ENCODE measurements at places on chromosomes 3 and 15.

DNA sequence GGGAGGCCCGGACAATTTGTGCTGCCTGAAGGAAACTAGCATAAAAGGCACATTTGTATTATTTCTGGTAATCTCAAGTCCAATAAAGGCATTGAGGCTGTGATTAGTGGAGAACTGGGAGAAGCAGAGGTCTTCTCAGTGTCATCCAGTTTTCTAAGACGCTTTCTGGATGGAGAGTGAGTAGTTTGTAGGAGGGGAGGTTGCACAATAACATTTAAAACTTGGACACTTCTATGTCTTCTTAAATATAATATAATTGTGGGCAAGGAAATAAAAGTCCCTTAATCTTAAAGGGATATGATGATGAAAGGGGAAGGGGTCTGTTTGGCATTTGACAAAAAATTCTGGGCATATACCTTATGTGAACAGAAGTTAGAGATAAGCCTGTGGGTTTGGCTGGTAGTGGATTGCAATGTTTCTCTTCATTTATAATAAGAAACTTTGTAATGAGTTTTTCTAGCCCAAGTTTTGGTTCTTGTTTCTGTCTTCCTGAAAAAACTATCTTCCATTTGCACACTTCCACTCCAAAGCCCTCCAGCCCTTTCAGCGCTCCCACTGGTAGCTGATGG lies 291.6 kb upstream of the TGFBR2 start:
- DNase-seq: no peak

DNA sequence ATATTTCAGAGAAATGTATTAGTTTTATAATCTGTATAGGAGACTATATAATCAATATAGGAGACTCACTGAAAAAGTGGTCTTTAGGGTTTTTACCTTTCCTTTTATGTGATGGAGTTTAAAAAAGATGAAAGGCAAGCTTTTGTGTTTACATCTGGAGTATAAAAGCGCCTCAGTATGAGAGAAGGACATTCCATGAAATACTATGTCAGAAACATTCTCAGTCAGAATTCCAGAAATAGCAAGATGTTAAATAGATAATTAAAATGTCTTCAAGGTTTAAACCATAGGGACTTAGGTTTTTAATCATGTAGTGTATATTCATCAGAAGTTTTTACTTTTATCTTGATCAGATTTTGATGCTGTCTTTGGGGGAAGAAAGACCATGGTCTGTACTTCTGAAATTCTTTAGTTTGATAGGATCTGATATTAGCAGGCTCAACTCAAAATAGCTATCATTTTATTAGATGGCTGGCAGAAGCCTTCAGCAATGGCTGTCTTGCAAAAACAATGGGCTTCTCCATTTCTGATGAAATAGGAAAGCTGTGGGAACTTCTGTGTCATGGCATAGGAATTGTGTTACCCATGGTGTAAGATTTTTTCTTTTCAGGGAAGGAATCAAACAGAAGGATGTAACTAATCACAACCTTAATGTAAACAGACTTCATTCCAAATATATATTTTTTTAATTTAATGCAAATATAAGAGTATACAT lies 209.6 kb upstream of the PLSCR5 start:
- no peak for DNase-seq

GRCh38 chr3:115169808-115170207 lies 22.7 kb upstream of the ZBTB20 start:
- no peak for DNase-seq

GRCh38 chr3:10195366-10196089 lies 30.8 kb downstream of the IRAK2 start:
- no peak for DNase-seq

GRCh38 chr3:187957582-187957981 lies 196.4 kb upstream of the LPP start:
- DNase-seq: no peak

DNA sequence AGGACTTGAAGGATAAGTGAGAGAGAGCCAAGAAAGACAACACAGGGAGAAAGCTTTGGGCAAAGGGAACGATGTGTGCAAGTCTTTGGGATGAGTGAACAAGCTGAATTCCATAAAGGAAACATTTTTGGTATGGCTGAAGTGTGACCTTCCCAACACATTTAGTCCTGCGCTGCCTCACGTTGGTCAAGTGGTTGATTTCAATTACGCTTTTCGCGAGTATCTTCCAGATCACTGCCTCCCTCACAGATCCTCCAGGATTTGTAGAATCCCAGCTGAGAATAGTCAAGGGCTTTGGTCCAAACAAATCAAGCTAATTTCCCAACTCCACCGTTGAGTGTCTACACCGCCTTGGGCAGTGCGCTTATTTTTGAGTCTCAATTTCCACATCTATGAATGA lies 338.4 kb upstream of the ADAMTS9 start:
- no peak for DNase-seq

DNA sequence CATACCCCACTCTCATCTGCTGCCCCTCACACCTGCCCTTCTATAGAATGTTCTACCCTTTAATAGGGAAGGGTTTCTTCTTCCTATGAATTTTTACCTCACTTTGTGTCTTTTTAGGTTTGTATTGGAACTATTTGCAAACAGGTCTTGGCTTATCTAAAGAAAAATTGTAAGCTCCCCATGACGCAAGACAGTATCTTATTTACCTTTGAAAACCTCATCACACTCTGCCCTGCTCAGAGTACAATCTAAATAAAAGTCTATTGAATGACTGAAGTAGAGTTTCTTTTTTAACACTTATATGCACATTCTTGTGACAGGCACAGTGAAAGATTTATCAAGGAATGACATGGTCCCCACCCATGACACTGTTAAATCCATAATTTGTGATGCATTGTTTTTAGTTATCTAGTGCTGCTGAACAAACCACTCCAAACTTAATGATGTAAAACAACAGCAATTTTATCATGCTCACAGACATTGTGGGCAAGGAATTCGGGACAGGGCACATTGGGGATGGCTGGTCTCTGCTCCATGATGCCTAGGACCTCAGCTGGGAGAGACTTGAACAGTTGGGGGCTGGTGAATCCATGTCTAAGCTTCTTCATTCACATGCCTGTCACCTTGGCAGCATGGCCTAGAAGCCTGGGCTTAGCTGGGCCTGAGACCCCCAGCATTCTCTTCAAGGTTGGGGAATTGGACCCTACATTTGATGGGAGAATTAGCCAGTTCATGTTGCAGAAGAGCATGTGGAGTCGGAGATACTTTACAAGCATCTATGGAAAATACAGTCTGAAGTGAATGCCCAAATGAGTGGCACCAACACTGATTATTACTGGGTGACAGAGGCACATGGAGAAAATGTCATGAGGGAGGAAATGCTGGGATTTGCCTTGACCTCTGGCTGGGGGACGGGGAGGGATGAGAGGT lies 252.2 kb upstream of the CTDSPL start:
- DNase-seq: no peak

DNA sequence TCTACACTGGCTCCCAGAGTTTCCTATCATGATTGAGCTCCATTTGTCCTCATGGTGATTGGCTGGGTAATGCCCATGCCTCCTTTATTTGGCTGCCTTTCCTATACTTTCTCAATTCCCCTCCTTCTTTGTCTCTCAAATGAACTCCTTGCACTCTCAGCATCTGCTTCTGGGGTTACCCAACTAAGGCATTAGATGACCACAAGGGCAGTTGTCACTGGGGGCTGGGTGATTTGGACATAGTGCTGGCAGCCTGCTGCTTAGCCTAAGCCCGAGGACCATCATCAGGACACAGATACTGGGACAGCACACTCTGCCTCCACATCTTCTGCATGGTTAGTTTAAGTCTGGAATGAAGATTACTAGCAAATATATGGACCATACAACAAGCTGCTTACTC lies 49.2 kb upstream of the LRRFIP2 start:
- DNase-seq: no peak

GRCh38 chr15:78597583-78597982 lies 23.2 kb downstream of the CHRNA3 start:
- DNase-seq: no peak

DNA sequence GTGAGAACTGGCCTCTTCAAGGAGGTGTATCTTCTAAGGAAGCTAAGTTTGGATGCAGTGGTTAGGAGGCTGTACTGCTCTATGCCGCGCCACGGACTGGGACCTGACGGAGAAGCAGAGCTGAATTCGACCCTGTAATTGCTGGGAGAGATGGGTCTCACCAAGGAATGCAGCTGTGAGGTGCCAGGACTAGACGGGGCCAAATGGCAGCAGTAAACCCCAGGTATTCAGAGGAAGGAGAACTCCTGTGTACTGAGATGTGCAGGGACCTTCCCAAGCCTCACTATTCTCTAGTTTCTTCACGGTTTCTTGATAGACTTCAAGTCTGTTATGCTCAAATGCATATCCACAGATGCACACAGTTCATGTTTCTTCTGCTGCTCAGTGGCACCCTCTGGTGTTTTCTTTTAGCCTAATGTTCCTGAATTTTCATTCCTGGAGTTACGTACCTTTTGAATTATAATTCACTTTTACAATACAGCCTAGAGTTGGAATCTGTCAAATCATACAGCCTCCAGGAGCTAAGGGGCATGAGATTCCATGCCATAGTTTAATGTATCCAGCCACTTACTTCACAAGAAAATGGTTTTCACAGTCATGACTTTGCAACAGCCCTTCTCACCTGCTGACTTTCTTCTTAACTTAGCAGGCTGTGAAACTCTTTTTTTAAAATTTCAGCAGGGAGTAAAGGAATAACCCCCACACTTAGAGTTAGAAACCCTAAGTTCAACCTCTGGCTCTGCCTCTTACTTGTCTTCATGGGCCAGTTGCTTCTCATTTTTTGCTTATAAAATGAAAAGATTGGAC lies 61.8 kb downstream of the GLDN start:
- DNase-seq: peak; percentile 23

DNA sequence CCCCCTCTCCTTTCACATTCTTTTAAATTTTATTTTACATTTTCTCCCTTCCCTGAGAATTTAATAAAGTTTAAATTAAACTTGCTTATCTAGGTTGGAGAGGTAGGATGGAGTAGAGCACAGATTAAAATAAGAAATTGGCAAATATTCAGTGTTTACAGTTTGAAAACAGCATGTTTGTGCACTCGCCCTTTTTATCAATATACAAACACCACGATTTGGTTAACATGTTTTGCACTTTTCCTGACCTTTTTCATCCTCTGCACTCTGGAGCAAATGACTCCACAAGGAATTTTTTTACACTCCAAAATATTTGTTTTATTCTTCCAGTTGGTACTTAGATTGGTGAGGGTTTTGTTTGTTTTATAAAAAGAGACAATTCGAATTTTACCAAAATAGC lies 87.1 kb downstream of the DUT start:
- no peak for DNase-seq

DNA sequence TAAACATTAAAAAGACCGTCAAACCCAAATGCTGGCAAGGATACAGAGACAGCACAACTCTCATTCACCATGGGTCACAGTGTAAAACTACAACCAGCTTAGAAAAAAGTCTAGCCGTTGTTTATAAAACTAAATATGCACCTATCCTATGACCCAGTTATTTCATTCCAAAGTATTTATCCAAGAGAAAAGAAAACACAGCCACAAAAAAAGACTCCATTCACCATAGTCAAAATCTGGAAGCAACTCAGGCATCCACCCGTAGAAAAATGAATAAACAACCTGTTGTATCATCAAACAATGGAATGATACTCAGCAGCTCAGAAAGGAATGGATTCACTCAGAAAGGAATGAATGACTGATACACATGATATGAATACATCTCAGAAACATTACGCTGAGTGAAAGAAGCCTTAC lies 28.6 kb downstream of the PLD1 start:
- no peak for DNase-seq

GRCh38 chr3:172241405-172241804 lies 202.0 kb downstream of the FNDC3B start:
- no peak for DNase-seq

DNA sequence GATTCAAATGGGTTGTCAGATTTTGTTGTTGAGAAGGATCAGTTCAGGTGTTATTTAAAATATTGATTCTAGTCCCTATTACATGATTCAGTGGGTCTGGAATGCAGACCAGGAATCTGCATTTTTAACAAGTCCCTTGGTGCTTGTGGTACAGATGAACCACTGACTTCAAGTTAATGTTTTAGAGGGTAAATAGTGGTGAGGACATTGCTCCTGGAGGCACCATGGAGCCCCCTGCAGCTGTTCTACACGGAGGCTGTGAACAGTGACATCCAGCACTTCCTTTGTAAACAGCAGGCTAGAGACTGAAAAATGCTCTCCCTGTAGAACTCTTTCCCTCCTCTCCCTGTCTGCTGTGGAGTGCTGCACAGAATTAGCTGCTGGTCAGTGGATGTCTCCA lies 4.8 kb upstream of the FSIP1 start:
- DNase-seq: peak; percentile 10

DNA sequence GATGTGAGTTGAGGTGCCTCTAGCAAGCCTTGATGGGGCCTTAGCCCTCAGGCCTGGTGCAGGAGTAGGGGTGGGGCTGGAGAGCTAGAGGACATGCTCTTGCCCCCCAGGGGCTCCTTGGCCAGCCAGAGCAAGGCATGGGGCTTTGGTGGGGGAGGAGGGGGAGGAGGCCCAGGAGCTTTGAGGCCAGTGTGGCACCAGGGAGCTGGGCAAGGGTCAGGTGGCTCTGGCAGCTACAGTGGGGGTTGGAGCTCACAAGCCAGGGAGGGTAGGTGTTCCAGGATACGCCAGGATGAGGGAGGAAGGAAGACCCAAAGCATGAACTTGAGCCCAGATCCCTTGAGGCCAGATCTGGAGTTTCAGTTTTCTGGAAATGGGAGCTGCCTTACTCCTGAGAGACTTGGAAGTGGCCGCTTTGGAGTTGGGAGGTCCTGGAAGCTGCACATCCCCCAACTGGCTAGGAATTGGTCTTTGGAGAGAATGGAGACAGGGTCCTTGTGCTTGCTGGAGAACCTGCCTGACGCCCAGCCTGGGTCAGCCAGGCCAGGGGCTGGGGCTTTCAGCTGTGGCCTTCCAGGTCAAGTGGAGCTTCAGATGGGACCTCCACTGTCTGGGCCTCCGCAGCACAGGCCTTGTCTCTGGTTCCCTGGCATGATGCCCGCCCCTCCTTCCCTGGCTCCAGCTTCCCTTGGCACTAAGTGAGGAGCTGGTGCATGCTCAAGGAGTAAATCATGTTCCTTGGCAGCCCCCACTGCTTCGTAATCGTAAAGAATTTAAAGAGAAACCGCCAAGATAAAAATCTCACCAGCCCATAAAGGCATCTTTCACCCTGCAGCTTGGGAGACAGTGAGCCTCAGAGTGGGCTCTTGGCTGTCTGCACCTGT lies 8.7 kb downstream of the SEMA3F start:
- DNase-seq: no peak

- DNase-seq: no peak
Measured at GRCh38 chr3:160437083-160437455, 12.5 kb downstream of the TRIM59 start.

DNA sequence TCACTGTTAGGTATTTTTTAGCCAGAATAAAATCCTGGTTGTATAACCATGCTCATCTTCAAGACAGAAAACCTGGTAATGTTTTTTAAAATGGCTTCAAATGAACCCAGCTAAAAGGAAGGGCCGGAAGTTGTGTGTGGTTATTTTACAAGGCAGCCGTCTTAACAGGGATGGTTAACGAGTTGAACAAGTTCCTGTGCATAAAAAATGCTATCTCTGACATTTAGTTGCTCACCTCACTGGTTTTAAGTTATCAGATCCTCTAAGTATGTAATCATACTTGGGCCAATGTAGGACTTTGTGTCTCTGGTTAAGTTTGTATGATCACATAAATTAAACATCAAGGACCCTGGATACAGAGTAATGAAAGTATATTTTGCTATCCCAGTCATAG lies 2.1 kb downstream of the ATP11B start:
- DNase-seq: no peak

All from NCI-H2081 (cell line).